ENCODE measurements at places on chromosomes 2 and 18. TPM values are rescaled to one million over a fixed set of nuclear protein-coding genes. Genes with fewer than 3 reads are reported as not detected.

DNA sequence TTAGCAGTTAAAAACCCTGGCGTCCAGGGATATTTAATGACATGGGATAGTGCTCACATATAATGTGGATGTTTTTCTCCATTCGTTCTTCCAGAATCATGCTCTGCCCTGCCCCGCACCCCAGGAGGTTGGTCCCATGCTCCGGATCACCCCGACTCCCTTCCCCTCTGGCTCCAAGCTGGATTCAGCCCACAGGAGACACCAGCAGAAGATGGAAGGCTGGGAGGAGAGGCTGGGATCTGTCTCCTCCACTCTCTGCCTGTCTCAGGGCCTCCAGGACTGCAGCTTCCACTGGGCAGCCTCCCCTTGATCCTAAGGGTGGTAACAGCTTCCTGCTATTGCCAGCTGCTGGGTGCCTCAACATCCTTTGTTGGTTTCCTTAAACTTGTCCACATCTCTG lies 24.5 kb downstream of the TMEM177 start:
- DNase-seq = no peak

DNA sequence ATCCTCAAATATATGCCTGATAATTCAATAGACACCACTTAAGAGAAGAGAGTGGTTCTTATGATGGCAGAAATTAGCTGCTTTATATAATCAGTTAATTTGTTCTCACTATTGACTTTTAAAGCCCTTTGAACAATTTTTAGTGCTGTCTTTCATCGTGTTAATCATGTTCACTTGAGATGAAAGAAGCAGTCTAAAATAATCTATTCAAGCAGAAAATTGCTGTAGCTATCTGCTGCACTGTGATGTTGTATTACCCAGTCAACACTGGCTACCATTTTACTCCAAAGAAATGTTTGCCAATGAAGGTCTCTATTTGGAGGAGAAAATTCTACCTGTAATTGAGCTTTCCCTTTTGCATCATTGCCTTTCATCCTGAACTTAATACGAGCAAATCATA lies 459.8 kb upstream of the FSIP2 start:
- no peak for DNase-seq

DNA sequence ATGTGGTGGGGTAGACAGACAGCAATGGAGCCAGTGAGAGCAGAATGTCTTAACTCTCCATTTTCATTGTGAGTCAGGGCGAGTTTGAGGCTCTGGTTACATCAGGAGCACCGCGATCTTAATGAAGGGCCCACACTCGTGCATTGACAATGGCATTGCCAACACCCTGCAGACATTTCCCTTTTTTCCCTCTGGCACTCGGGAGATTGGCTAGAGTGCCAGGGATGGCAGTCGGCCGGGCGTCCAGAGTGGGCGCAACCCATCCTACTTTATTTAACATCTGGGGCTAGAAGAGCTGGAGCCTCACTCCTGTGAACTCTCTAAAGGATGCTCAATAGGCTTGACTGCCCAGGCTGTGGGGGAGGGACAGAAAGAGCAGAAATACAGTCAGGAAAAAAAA lies 9.7 kb downstream of the PROKR1 start:
- no peak for DNase-seq

HOXD13 gene
- not detected for total RNA-seq

RUFY4 gene
- total RNA-seq = not detected

DNA sequence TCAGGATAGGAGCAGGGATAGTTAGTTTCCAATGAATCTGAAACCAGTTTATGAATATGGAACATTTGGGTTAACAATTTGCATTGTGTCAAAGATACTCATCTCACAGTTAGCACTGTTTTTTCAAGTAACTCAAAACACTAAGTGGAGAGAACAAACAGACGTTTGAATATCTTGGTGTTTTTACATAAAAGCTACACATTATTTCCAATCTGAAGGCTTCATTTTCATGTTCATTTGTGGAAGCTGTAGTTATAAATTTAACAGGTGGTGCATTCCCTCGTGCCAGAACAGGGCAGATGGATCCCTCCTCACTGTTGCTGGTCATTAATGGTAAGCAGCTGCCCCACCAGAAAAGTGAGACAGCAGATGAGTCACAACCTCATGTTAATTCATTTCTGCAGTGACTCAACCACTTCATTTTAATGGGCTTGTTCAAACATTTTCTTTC lies 286.9 kb downstream of the TMX3 start:
- no peak for DNase-seq

- DNase-seq = no peak
Observed at GRCh38 chr2:62474176-62474575, 31.8 kb downstream of the TMEM17 start.
